ENCODE measurements at places on chromosomes 11 and 22.

- DNase-seq = no peak
Measured at GRCh38 chr11:97621282-97621681, 1231.5 kb downstream of the JRKL start.

GRCh38 chr11:8760896-8761295, 78.3 kb downstream of the RPL27A start:
- no peak for DNase-seq

- no peak for DNase-seq
Measured at GRCh38 chr11:75024764-75025211, 36.1 kb downstream of the NEU3 start.

GRCh38 chr11:5476186-5476819, 12.2 kb upstream of the OR52D1 start:
- peak; percentile 18 for DNase-seq

GRCh38 chr11:65102142-65103095, 6.4 kb downstream of the VPS51 start:
- DNase-seq = peak; percentile 10

GRCh38 chr11:65778431-65778900, 2.3 kb downstream of the AP5B1 start:
- DNase-seq = no peak

GRCh38 chr22:50563413-50564160, 868 bp upstream of the SYCE3 start:
- DNase-seq = no peak

DNA sequence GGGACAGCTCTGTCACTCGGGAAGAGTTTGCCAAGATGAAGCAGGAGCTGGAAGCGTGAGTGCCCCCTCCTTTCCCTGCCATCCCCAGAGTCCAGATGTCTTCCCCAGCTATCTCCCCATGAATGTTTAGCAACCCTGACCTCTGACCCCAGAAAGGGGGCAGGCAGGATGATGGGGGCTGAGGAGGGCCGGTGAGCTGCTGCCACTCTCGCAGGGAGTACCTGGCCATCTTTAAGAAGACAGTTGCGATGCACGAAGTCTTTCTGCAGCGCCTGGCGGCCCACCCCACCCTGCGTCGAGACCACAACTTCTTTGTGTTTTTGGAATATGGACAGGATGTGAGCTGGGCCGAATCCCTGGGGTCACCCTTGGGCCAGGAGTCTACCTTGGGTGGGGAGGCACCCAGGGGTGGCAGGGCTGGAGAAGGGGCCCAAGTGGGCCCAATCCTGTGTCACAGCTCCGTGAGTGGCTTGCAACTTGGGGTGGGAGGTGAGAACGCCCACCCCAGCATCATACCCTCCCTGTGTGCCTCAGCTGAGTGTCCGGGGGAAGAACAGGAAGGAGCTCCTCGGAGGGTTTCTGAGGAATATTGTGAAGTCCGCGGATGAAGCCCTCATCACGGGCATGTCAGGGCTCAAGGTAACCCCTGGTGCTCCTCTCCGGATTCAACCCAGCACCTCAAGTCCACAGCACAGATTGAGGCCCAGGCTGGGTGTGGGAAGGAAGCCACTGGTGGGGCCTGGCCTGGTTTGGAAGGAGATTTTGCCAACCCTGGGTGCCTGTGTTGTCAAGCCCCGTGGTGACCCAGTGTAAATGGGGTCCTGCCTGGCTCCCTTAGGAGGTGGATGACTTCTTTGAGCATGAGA, 7.5 kb downstream of the CFL1 start:
- no peak for DNase-seq

DNA sequence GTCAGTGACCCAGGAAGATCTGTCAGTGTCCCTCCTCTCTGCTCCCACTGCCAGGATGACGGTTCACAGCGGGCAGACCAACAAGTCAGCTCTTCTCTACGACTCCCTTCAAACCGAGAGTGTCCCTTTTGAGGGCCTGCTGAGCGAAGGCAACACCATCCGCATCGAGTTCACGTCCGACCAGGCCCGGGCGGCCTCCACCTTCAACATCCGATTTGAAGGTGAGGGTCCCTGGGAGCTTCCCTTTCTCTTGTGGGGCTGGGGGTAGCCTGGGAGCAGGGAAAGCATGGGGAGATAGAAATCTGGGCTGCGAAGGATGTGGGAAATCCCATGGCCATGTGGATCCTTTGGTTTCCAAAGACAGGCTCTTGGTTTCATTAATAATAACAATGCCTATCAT, 118.4 kb upstream of the ASPHD2 start:
- no peak for DNase-seq

DNA sequence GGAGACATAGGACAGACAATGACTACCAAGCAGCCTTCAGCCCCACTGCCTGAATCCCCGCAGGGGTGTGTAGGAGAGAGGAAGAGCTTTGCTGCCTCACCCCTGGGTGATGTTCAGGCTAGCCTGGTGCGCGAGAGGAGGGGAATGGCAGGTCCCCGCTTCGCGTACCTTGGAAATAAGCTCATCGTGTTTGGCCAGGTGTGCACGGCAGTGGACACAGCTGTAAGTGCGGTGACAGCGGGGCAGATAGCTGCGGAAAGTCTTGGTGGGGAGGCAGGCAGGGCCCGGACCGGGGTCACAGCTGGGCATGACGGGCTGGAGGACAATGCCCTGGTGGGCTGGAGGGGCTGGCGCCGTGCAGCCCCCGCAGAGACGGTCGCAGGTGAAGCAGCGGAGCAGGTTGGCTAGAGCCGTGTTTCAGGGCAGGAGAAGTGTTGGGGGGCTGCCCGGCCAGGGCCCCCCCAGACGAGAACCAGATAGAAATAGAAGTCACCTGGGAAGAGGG, 2.9 kb downstream of the YPEL4 start:
- DNase-seq = no peak

- no peak for DNase-seq
Measured at GRCh38 chr22:27086080-27087044, 429.0 kb downstream of the MIAT start.

DNA sequence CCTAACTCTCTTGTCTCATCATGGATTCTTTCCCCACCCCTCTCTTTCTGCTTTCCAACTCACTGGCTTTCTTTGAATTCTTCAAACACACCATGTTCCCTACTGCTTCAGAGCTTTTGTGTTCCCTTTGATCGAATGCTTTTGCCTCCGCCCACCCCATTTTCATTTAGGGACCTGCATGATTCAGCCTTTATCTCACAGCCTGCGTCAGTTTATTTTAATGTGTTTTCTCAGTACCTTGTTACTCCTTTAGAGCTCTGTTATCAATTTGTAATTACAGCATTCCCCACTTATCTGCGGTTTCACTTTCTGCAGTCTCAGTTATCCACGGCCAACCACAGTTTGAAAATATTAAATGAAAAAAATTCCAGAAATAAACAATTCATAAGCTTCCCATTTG, 451.3 kb downstream of the METTL15 start:
- DNase-seq = no peak

DNA sequence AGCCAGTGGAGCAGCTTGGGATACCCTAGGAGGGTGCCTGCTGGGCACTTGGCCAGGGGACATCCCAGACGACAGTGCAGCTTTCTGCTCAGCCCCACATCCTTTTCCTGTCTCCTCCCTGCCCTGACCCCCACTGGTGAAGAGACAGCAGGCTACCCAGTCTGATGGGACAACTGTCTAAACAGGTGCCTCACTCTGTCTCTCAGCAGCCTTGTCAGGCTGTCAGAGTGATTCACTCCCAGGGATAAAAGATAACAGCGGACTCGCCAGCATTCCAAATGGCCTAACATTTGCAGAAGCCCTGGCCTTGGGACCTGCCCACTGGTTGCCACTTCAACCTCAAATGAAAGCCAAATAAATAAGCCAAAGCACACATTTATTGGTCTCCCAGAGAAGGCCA, 318.6 kb upstream of the PLET1 start:
- DNase-seq = no peak

DNA sequence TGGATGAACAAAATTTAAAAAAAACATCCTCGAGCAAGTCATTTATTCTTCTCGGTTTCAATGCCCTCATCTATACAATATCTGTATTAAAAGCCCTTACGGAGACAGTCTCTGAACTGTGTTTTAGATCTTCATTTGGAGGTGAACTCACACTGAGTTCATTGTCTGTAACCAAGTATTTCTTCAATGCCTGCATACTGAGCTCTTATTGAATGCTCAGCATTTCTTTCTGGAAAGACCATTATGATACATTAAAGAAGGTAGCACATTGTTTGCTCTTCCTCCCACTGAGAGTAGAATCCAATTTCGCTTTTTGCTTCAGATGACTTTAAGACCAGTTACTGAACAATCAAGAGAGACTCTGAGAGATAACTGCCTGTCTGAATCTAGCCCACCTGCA, 1.7 kb upstream of the ANO3 start:
- no peak for DNase-seq

- DNase-seq = no peak
Measured at GRCh38 chr22:29607426-29607825, 4.0 kb downstream of the NF2 start.

DNA sequence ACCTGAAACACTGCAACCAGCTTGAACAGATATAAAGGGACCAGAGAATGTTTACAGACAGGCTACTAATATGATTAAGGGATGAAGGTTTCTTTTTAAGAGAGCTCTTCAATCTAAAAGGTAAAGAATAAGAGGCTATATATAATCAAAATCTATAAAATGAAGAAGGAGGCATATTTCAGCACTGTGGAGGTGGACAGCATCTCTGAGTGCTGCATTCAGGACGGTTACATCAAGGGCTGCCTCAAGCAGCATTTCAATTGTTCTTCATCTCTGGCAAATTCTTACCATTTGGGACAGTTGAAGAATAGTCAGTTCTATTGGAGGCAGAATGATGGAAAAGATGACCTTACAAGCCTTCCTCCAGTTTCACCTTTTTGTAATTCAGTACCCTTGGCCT, 139.6 kb upstream of the LMO1 start:
- DNase-seq = no peak

Data from NCI-H2081 (cell line).